ENCODE measurements at places on chromosomes 11 and 22.

GRCh38 chr11:129277198-129277843 is 85.2 kb upstream of the ARHGAP32 start:
- no peak for DNase-seq

GRCh38 chr22:48098243-48098920 is 1335.9 kb downstream of the TBC1D22A start:
- DNase-seq, result no peak

DNA sequence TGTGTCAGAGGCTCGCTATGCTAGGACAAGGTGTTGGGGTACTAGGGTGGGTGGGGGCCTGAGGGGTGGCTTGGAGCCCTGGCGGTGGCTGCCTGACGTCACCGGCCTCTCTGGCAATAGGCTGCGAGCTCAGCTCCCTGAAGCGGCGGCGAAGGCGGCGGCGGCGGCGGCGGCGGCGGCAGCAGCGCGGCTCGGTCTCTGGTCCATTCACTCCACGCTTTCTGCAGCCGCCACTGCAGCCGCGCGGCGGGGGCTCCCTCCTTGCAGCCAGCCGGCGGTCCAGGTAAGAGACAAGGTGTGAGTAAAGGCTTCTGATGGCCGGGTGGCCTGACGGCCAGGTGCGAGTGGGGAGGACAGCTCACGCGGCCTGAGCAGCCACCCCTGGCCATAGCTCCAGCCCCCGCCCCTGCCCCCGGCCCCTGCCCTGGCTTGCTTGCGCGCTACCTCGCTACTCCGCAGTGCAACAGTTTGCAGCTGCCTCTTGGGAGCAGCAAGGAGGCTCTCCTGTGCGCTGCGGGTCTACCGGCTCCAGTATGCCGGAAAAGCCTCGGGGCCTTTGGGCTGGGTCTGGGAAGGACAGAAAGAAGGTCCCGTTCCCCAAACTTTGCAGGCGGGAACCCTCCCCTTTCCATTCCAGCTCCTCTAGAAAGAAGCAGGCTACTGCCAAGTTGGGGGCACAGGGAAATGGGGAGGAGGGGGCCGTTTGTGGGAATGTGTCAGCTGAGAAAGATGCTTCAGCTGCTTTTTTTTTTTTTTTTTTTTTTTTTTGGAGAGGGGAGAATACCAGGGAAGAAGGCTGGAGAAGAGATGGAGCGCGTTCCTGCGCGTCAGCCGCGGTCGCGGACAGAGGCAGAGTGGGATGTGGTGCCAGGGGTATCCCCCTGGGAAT is at the start of gene C11orf87:
TSS of gene C11orf87 (plus strand) at position 210 of the 889 bp plus-strand sequence. CDS start 1,444 bp downstream, outside the sequence.
- DNase-seq, result no peak

GRCh38 chr22:47372111-47372581 is 609.7 kb downstream of the TBC1D22A start:
- no peak for DNase-seq

DNA sequence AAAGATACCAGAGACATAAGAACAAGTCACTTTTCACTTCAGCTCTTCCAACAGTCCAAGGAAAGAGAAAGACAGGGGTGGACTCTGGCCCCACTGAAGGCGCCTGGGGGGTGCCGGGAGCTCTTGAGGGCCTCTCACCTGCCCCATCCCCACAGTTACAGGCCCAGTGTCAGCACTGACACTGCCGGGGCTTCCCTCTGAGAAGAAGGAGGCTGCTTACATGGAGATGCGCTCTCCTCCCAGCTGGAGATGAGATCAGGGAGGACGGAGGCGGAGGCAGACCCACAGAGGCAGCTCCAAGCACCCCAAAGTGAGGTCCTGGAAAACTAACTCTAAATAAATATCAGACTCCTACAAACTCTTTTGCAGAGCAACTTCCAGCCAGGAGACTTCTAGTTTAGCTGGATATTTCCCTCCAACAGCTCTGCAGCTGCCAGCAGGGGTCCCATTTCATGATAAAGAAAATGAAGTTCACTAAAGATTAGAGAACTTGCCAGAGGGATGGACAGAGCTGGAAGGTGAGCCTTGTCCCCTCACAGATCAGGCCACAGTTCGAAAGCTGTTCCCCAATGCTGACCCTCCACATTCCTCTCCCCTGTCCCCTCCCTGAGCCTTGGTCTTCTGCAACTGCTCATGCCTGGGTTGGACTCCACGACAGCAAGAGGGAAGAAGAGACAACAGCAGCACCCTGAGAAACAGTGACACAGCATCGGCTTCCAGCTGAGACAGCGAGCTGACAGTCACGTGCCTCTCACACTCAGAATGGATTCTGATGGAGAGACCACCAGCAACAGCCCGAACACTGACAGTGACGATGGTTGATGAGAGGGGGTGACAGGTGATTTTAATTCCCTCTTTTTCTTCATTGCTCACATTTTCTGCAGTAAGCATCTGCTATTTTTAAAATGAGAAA is 5.8 kb downstream of the CARS1 start:
- peak; percentile 36 for DNase-seq

GRCh38 chr22:36237462-36238372 is 1.6 kb downstream of the APOL2 start:
- DNase-seq, result peak; percentile 68

- peak; percentile 18 for DNase-seq
These were observed 113.5 kb downstream of the SLC1A2 start for GRCh38 chr11:35305670-35306382.

DNA sequence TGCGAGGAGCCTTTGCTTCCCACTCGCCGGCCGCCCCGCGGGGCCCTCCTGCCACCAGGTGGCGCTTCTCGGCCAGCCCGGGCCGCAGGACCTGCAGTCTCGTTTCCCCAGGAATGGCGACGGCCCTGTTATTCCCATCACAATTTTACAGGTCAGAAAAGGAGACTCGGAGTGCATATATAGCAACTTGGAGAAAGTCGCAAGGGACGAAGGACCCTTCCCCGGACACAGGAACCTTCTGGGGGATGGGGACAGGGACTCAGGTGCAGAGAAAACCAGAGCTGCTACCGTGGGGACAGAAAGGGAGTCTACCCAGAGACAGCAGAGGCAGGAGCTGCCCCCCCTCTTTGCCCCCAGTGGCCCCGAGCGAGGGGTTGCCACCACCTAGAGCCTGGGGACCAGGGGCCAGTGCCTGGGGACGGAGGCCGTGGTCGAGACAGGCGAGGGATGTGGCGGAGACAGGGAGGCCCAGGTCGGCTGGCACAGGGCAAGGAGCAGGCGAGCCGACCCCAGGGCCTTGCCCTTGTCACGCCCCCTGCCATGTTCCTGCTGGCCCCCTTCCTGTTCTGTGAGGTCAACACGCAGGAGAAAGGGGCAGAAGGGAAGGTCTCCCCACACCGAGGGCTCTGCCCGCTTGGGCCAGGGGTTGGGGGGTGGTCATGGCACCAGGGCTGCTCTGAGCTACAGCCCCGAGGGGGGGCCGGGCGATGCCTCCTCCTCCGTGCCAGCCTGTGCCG is 3.5 kb upstream of the KRTAP5-6 start:
- DNase-seq, result peak; percentile 77

GRCh38 chr22:50674606-50675552 is 2.3 kb downstream of the SHANK3 start:
- peak; percentile 21 for DNase-seq

GRCh38 chr11:100939571-100939970 is 190.0 kb downstream of the PGR start:
- DNase-seq, result no peak

- DNase-seq, result no peak
These were observed 40.0 kb upstream of the FIBIN start for GRCh38 chr11:26953770-26954392.

GRCh38 chr22:24005201-24005600 is at the start of gene GSTT4:
Gene GSTT4 (minus strand): TSS chr22:24005453. CDS start chr22:24005356, 97 bp downstream.
- DNase-seq, result no peak

GRCh38 chr11:100515087-100515486 is 172.0 kb upstream of the ARHGAP42 start:
- no peak for DNase-seq

GRCh38 chr11:90556606-90557005 is 333.8 kb upstream of the CHORDC1 start:
- no peak for DNase-seq

DNA sequence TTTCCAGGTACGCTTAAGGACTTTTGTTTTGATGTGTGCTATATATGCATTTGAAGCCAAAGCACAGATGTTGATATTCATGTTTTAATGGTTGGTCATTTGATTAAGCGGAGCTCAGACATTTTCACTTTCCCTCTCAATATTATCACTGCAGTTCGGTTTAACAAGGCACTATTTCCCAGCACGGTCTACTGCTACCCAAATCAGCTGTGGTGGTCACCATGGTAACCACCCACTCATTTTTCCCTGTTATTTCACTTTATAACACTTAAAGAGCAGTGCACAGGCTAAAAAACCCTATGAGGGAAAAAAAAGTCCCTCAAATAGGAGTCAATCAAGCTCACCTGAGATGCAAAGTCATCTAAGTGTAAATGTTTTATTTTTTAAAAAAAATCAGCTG is 439.6 kb upstream of the CCDC90B start:
- no peak for DNase-seq
